Diencephalon (tissue), 1 donor: ENCODE measurements at places on chromosomes 11 and 22. TPM values are rescaled to one million over a fixed set of nuclear protein-coding genes. Genes with fewer than 3 reads are reported as not detected.

The KDM4E gene
- total RNA-seq: not detected

The TEX12 gene
- 1.8 TPM for total RNA-seq

The OR51I2 gene
- not detected for total RNA-seq

The FBLN1 gene
- total RNA-seq: 27.0 TPM

The ARHGAP8 gene
- total RNA-seq: 1.4 TPM

The TPP1 gene
- 16.8 TPM for total RNA-seq

The C1QTNF4 gene
- total RNA-seq: 33.2 TPM

The MOB2 gene
- 15.2 TPM for total RNA-seq

The LIF gene
- not detected for total RNA-seq

The PHOX2A gene
- total RNA-seq: not detected

The NRIP3 gene
- total RNA-seq: 49.1 TPM

The CYTH4 gene
- 3.2 TPM for total RNA-seq
